ENCODE measurements at places on chromosomes 6 and 20.
A peak's percentile ranks its signal among the peaks of the same experiment; 100 is the strongest.

- DNase-seq: no peak
These were observed 14.8 kb downstream of the APMAP start for GRCh38 chr20:24977797-24978196.

DNA sequence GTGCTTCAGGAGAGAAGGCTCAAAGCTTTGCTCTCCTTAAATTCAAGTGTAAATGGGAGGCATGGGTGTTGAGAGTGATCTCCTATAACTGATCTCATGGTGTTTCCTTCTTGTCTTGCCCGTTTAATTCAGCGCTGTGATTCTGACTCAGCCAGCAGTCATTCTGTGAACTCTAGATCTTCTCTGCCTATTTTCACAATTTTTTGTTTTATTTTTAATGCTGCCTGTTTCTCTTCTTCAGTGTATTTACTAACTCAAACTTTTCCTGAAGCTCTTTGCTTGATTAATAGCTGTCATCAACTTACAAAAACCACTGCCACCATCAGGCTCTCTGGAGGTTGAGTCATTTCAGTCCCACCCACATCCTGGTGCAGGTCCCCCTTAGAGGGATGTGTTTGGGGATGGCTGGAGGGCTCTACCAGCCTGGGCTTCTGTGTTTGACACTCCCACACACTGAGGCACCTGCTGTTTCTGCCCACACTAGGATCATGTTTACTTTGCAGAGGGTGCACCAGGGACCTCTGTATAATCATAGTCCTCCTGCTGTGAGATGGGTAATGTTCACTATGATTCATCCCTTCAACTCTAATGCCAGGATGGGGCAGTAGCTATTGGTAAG, 94.0 kb downstream of the SHLD1 start:
- peak; percentile 95 for DNase-seq

- peak; percentile 72 for DNase-seq
These were observed 59.2 kb upstream of the HBS1L start for GRCh38 chr6:135113860-135114259.

GRCh38 chr6:135465903-135466302, 31.6 kb downstream of the AHI1 start:
- no peak for DNase-seq

- no peak for DNase-seq
These were observed 4.2 kb downstream of the GSTA2 start for GRCh38 chr6:52759085-52759484.

DNA sequence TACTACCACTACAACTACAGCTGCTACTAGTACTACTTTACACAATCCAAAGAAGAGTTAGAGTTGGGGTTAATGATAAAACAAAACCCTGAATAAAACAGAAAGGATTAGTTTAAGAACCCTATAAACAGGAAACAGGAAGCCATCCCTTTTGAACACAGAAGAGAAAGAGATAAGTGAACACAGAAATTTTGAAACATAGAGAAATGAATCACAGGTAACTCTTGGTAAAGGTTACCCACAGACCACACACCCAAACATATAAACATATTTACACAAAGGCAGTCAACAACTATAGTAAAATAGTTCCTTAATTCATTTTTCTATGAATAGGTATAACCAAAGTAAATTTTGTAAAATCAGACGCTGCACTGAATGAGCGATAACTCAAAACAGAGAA, 98.1 kb downstream of the RNGTT start:
- DNase-seq: peak; percentile 57

- no peak for DNase-seq
These were observed 55.1 kb downstream of the SAMD3 start for GRCh38 chr6:130167655-130168054.

- no peak for DNase-seq
These were observed 23.2 kb upstream of the PNPLA1 start for GRCh38 chr6:36246506-36247268.

DNA sequence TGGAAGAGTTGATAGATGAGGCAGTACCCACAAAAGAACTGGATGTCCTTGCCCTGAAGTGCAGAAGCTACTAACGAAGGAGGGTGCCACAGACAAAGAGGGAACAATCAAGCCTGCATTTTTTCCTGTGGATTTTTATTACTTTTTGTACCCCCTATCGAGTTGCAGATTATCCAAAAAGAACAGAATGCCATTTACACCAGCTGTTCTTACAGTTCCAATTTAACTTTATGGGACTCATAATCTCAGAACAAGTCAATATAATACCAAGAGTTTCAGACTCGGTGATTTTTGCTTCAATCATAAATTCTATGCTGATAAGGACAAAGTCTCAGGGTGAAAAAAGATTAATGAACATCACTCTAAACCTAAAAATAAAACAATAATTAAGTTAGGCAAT, 4.0 kb upstream of the CNKSR3 start:
- no peak for DNase-seq

GRCh38 chr6:13557841-13558240, 16.6 kb upstream of the SIRT5 start:
- DNase-seq: no peak

- no peak for DNase-seq
These were observed 7.1 kb upstream of the DDO start for GRCh38 chr6:110422444-110422822.

Data from activated CD4-positive, alpha-beta T cell treated with anti-CD3 and anti-CD28 coated beads, Interleukin-2, amount 50 U/mL, for 16 hours (primary cell).